ENCODE measurements at places on chromosomes 1 and 21. TPM values are rescaled to one million over a fixed set of nuclear protein-coding genes. Genes with fewer than 3 reads are reported as not detected.

Gene CBR3
- total RNA-seq: 13.0 TPM

Gene PLA2G2F
- not detected for total RNA-seq

DNA sequence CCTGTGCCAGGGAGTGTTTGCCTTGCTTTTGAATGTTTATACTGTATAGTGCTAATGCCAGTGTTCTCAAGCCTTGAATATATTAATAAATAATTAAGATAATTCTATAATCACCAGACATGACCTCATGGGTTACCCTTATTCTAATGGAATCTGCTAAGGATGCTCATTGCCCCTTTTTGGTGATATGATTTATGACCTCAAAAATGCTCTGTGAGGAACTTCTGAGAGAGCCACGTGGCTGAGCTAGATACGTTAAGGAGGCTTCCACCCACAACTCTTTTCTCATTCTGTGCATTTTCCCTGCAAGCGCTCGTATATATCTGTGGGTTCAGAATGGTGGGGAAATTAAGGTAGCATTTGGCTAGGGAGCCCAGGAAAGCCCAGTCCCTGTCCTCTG, 19.6 kb upstream of the SLC30A1 start:
- no peak for DNase-seq

DNA sequence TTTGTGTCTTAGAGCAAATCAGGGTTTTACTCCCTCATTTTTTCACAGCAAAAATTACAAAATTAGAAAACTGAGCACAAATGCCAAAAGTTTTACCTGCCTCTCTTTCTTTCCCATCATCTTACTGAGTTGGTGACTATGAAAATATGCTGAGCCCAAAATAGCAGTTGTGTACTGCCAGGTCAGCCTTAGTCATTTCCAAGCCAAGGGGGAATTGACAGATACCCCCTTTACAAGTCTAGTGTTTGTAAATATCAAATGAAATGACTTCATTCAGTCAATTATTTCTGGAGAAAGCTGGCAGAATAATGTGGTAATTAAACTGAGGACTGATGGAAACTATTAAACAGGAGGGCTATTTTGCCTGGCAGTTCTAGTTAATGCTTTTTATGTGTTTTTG, 11.4 kb upstream of the GORAB start:
- no peak for DNase-seq

DNA sequence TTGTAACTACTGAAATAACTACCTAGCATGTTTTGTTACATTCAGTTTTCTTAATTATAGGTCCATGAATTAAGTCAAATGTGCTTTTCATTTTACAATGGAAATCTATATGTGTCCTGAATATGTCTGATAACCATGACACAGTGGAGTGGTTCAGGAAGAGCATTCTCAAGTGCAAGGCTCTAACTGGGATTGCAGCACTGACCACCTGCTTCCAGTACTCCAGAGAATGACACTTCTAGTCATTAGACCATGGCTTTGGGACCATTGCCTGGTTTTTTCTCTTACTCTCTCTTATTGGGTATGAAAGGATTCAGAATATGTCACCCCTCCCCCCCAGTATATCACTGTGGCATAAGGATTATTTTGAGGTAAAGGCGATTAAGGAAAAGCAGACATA, 204.9 kb upstream of the CACYBP start:
- DNase-seq: no peak

- DNase-seq: no peak
Measured at GRCh38 chr1:94329986-94330385, 88.2 kb upstream of the ABCD3 start.

- no peak for DNase-seq
Measured at GRCh38 chr1:93180723-93181613, at the start of gene CCDC18. CCDC18 (plus strand) TSS chr1:93180724; CDS start chr1:93183362, 2,638 bp downstream.

All from aorta (tissue), 5 donors.